Activated CD4-positive, CD25-positive, alpha-beta regulatory T cell treated with anti-CD3 and anti-CD28 coated beads, Interleukin-2, amount 50 U/mL, for 24 hours (primary cell): ENCODE measurements at places on chromosomes 4 and X.

- peak; percentile 69 for ATAC-seq
Measured at GRCh38 chr4:101790521-101791181, at the start of gene BANK1. Gene BANK1, plus strand, starts transcription at chr4:101790730. Its CDS starts 151 bp downstream, at chr4:101790881.

- no peak for ATAC-seq
Measured at GRCh38 chr4:26784207-26784865, 76.3 kb upstream of the STIM2 start.

DNA sequence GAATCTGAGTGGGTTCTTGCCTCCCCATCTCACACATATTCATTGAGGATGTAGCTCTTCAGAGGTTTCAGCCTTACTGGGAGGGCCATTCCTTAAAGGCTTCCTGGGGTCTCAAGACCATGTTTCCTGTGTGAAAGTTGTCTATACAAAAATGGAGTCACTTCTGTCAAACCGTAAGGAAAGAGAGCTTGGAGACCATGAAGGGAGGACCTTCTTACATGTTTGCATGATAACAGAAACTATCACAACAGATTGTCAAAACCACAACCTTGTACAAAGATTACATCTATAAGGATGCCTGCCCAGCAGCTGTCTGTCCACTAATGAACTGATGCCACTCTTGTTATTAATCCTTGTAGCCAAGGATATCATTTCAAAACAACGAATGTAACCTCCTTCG lies 139.3 kb downstream of the PDE5A start:
- no peak for ATAC-seq

DNA sequence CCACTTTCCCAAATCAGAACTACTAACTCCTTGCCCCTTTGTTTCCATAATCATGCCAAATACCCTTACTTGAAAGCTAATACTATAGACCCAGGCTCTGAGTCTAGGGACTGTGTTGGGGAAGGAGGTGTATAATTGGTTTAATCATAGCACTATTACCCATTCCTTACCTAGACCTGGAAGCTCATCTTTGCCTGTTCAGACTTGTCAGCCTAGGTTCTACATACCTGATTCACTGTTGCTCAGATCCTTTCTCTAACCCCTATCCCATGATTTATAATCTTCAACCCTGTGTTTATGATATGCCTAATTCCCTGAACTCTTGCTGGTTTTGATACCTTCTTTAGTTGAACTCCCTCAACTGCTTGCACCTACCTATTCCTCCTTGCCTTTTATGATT lies 123.1 kb upstream of the GRIA3 start:
- no peak for ATAC-seq

DNA sequence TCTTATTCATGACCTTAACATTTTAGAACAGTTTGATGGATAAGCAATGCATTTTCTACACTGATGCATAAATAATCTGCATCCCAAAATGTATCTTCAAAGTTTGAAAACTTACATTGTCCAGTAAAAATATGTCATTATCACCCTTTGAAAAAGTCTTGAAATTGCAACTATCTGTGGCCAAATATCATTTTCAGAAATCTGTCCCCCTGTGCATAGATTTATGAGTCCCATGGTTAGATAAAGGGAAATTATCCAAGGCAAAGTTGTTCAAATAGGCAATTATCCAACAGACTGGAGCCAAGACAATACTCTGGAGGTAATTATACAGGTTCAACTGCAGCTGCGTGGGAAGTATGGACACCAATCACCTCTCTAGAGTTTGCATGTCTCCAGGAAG lies 182.5 kb upstream of the INTU start:
- ATAC-seq: no peak

DNA sequence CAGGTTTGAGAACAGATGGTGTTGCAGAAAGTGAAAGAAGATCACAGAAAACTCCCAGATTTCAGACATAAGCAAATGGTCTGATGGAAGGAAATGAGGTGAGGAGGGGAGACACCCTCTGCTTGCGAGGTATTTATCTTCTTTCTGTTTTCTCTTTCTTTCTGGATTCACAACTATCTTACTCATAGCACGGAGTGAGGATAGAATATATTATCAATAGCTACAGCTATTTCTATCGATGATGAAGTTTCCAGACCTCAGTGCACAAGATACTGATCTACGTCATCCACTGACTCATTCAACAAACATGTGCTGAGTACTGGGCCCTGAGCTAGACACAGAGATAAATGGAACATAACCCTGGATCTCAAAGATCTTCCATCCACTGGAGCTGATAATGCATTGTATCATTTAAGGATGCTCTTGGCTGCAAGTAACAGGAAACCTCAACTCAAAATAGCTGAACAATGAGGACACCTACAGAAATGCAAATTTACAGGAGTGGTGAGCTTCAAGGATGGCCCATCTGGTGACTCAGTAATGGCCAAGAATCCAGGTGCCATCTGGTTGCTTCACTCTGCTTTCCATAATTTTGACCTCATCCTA lies 21.2 kb downstream of the SLC2A9 start:
- peak; percentile 51 for ATAC-seq

GRCh38 chrX:150205011-150205410 lies 158.1 kb upstream of the MAMLD1 start:
- ATAC-seq: no peak

- no peak for ATAC-seq
Measured at GRCh38 chr4:111074523-111075114, 451.7 kb upstream of the PITX2 start.

DNA sequence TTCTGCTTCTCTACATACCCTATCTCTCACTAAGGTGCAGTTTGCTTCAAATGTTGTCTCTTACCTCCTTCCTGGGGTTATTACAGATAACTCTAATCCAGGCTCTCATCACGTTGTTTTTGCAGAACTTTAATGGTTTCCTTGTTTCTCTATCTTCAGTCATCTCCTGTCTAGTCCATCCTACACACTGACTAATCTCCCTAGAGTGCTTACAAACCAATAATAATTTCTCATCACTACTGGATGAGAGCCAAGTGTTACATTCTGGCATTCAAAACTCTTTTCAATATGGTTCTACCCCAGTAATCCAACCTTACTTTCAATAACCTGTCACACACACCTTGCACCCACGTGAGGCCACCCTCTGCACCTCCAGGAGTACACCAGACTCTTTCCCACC lies 86.1 kb downstream of the SYNPO2 start:
- no peak for ATAC-seq
